Spleen (tissue), 13 donors: ENCODE measurements at places on chromosomes 12 and 14. TPM values are rescaled to one million over a fixed set of nuclear protein-coding genes. Genes with fewer than 3 reads are reported as not detected.

The KRT6C gene
- total RNA-seq: not detected

The ITGA5 gene
- total RNA-seq: 44.9 TPM

The PLEKHD1 gene
- 0.17 TPM for total RNA-seq

The SCN8A gene
- total RNA-seq: 2.9 TPM

The IAPP gene
- not detected for total RNA-seq

The ANKS1B gene
- 7.5 TPM for total RNA-seq

The INHBC gene
- total RNA-seq: not detected

The EAPP gene
- 35.2 TPM for total RNA-seq

The POTEM gene
- 0.17 TPM for total RNA-seq

The MIS18BP1 gene
- 86.3 TPM for total RNA-seq

The IFI27 gene
- total RNA-seq: 893 TPM

The TUNAR gene
- not detected for total RNA-seq

The ADCY4 gene
- 68.7 TPM for total RNA-seq

The PARP2 gene
- total RNA-seq: 25.0 TPM

The ATP5MC2 gene
- 282 TPM for total RNA-seq

The NGB gene
- total RNA-seq: not detected
